ENCODE measurements at places on chromosomes 4 and X. TPM values are rescaled to one million over a fixed set of nuclear protein-coding genes. Genes with fewer than 3 reads are reported as not detected.

The AFM gene
- not detected for total RNA-seq

The SERTM2 gene
- total RNA-seq: 0.14 TPM

The DIPK2B gene
- total RNA-seq: 1.9 TPM

The CPE gene
- 52.3 TPM for total RNA-seq

The FIP1L1 gene
- 66.4 TPM for total RNA-seq

The EVC gene
- 3.1 TPM for total RNA-seq

GRCh38 chrX:44428989-44429627, 85.6 kb upstream of the EFHC2 start:
- no peak overlapping the region for H3K27ac ChIP-seq

- H3K4me1 ChIP-seq: peaks cover 4% of the 10 kb centered on the region
- H3K4me3 ChIP-seq: no peak overlapping the region
- no peaks in the 10 kb centered on the region for H3K36me3 ChIP-seq
- no peak for DNase-seq
- H3K27ac ChIP-seq: peak overlapping the region; percentile 28
- no peaks in the 10 kb centered on the region for H3K27me3 ChIP-seq
Measured at GRCh38 chr4:48212165-48212564, 57.5 kb downstream of the TEC start.

GRCh38 chrX:125203737-125204578, 115.7 kb upstream of the TEX13C start:
- no peaks in the 10 kb centered on the region for H3K4me1 ChIP-seq
- peak overlapping the region; percentile 0 for H3K4me3 ChIP-seq
- H3K27ac ChIP-seq: no peak overlapping the region
- DNase-seq: no peak

GRCh38 chrX:140723121-140723715, 13.7 kb downstream of the LINC00632 start:
- H3K27me3 ChIP-seq: no peaks in the 10 kb centered on the region
- H3K36me3 ChIP-seq: no peaks in the 10 kb centered on the region
- no peaks in the 10 kb centered on the region for H3K4me1 ChIP-seq
- H3K27ac ChIP-seq: no peak overlapping the region
- DNase-seq: no peak

DNA sequence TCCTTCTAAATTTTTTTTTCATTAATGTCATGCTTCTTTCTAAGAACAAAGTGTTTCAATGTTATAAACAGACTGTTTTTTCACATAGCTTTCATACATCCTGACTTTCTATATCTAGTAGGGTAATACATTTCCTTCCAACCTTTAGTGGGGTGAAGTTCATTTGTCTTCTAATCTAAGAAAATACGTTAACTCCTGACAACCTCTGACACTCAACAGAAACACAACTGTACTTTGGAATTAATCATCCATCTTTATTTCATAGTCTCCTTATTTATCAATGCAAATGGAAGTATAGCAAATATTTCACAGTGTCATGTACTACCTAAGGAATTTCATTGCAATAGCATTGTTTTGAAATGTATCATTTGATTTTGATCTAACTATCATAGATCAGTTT, 2.7 kb upstream of the MTTP start:
- DNase-seq: no peak
- H3K36me3 ChIP-seq: no peaks in the 10 kb centered on the region
- H3K27me3 ChIP-seq: peaks cover 4% of the 10 kb centered on the region
- no peak overlapping the region for H3K27ac ChIP-seq
- no peak overlapping the region for H3K4me3 ChIP-seq
- H3K4me1 ChIP-seq: no peaks in the 10 kb centered on the region

- no peaks in the 10 kb centered on the region for H3K27me3 ChIP-seq
- no peak overlapping the region for H3K4me3 ChIP-seq
- no peaks in the 10 kb centered on the region for H3K36me3 ChIP-seq
Measured at GRCh38 chr4:124386163-124386562, 326.4 kb downstream of the ANKRD50 start.

DNA sequence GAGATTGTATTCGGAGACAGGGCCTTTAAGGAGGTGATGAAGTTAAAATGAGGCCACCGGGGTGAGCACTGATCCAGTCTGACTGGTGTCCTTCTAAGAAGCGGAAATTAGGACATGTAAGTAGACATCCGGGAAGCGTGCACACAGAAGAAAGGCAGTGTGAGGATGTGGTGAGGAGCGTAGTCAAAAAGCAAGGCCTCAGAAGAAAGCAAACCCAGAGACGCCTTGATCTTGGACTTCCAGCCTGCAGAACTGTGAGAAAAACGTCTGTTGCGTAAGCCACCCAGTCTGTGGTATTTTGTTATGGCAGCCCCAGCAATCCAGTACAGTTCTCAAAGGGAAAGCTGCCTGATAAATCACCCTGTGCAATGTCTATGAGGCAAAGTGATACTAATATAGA, 153.5 kb downstream of the KCNIP4 start:
- no peaks in the 10 kb centered on the region for H3K4me1 ChIP-seq
- no peak overlapping the region for H3K27ac ChIP-seq
- H3K4me3 ChIP-seq: no peak overlapping the region
- no peaks in the 10 kb centered on the region for H3K36me3 ChIP-seq
- H3K27me3 ChIP-seq: no peaks in the 10 kb centered on the region

- no peaks in the 10 kb centered on the region for H3K27me3 ChIP-seq
- no peak overlapping the region for H3K4me3 ChIP-seq
- H3K36me3 ChIP-seq: peaks cover 3% of the 10 kb centered on the region
- H3K4me1 ChIP-seq: no peaks in the 10 kb centered on the region
- H3K27ac ChIP-seq: no peak overlapping the region
Measured at GRCh38 chr4:15018361-15018760, 16.1 kb downstream of the CPEB2 start.

DNA sequence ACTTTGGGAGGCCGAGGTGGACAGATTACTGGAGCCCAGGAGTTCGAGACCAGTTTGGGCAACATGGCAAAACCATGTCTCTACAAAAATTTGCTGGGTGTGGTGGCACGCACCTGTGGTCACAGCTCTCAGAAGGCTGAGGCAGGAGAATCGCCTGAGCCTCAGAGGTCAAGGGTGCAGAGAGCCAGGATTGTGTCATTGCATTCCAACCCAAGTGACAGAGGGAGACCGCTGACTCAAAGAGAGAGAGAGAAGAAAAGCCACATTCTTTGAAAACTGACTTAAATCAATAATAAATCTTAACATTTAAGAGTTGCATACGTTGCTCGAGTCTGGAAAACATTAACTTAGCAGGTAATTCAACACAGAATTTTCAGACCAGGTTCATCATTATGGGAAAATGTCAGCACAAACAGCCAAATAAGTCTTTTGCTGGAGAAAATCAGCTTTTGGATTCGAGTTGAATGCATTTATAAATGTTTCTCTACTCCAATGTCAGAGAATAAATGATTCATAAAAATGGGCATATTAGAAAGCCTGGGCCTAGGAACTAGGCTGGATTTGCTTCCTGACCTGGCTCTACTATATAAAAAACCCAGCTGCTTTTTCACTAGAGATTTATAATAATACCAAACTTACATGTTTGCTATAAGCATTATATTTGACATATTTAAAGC, 68.3 kb upstream of the RBPJ start:
- H3K27me3 ChIP-seq: no peaks in the 10 kb centered on the region
- no peaks in the 10 kb centered on the region for H3K4me1 ChIP-seq
- no peak overlapping the region for H3K27ac ChIP-seq
- no peaks in the 10 kb centered on the region for H3K36me3 ChIP-seq

DNA sequence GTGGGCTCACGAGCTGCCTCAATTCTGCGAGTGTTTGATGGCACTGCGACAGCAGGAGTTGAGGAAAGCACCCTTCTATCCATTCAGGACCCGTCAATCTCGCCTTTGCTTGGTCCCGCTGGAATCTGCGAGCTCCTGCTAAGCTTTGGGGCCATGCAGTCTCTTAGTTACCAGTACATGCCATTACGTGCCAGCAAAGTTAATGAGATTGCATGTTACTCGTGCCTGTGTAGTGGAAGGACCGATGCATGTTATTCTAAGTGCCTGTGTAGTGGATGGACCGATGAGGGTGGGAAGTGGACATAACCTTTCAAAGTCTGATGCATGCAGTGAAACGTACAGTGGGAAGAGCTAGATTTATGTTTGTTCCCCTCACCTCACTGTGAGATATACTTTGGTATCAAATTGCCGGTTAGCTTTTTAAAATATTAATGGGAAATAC, 569 bp downstream of the RPS3A start:
- DNase-seq: no peak
- peak overlapping the region; percentile 85 for H3K27ac ChIP-seq
- peaks cover 3% of the 10 kb centered on the region for H3K4me1 ChIP-seq
- no peaks in the 10 kb centered on the region for H3K27me3 ChIP-seq

GRCh38 chrX:33053001-33053400, 158.3 kb downstream of the DMD start:
- no peaks in the 10 kb centered on the region for H3K4me1 ChIP-seq
- no peaks in the 10 kb centered on the region for H3K27me3 ChIP-seq
- H3K27ac ChIP-seq: no peak overlapping the region
- DNase-seq: no peak
- no peak overlapping the region for H3K4me3 ChIP-seq

DNA sequence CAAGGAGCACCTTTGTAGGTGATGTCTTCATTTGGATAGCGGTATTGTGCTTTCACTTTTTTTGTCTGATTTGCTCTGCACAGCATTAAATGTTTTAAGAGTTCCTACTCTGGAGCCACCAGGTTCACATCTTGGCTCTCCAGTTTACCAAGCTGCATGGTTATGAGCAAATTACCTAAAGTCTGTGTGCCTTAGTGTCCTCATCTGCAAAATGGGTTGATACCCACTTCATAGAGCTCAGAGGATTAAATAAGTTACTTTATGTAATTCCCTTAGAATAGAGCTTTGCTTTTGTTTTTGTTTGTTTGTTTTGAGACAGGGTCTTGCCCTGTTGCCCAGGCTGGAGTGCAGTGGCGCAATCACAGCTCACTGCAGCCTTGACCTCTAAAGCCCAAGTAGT, 58.2 kb downstream of the UBE2K start:
- no peak for DNase-seq
- H3K4me3 ChIP-seq: no peak overlapping the region
- no peak overlapping the region for H3K27ac ChIP-seq
- no peaks in the 10 kb centered on the region for H3K4me1 ChIP-seq
- H3K27me3 ChIP-seq: no peaks in the 10 kb centered on the region

DNA sequence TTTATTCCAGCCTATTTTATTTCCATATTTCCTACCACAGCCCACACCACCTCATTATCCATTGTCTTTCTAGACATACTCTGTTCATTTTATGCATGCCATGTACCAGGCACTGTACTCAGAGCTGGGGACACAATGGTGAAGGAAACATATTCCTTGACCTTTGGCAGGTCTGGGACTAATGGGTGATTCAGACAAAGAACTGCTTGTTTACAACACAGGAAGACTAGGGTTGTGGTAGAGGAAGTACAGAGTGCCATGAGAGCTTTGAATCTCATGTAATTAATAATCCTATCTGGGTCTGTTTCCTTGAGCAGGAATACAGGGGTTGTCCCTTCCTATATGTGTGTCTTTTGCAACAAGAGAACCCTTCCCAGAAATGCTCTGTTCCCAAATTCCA, 75.1 kb upstream of the NUDT10 start:
- H3K36me3 ChIP-seq: no peaks in the 10 kb centered on the region
- DNase-seq: no peak
- no peak overlapping the region for H3K4me3 ChIP-seq
- no peaks in the 10 kb centered on the region for H3K27me3 ChIP-seq
- no peaks in the 10 kb centered on the region for H3K4me1 ChIP-seq
- no peak overlapping the region for H3K27ac ChIP-seq

DNA sequence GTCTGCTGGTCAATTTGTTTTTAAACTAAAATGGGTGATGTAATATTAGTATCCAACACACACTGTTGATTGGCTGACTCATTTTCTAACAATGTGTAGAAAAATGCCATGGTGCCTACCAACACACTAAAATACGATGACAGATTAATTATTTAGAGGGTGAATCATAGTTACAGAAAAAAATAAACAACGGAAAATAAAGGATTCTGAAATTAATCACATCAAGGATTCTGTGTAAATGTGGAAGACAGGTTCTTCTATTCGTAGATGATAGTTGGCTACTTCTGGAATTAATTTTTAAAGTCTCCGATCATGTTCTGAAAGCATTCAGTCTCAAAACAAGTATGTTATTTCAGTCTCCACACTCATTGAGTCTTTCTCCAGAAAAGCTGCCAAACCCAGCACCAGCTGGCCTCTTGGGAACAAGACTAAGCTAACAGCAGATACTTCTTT, 8.2 kb upstream of the IQCM start:
- no peak overlapping the region for H3K4me3 ChIP-seq
- no peaks in the 10 kb centered on the region for H3K4me1 ChIP-seq
- H3K27ac ChIP-seq: no peak overlapping the region
- no peaks in the 10 kb centered on the region for H3K36me3 ChIP-seq

- no peak for DNase-seq
Measured at GRCh38 chrX:11242704-11243103, 50.5 kb upstream of the AMELX start.

- H3K4me3 ChIP-seq: peak overlapping the region; percentile 56
- H3K36me3 ChIP-seq: no peaks in the 10 kb centered on the region
- no peaks in the 10 kb centered on the region for H3K27me3 ChIP-seq
- H3K4me1 ChIP-seq: peaks cover 3% of the 10 kb centered on the region
Measured at GRCh38 chr4:4575284-4576211, 33.7 kb upstream of the STX18 start.

DNA sequence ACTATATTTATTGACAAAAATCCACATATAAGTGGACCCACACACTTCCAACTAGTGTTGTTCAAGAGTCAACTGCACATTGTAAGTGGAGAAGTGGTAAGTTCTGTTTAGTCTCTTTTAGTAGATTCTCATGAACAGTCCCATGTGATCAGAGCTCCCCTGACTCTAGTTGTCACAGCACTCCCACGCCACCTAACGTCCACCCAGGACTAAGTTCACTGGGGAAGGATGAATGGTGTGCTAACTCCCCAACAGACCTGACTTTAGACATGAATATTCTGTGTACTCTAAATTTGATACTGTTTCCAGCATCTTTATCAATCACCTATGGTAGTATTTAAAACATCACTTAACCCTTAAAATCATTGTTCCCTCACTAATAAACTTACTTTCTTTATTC, 59.8 kb downstream of the PACRGL start:
- no peak for DNase-seq
- H3K27ac ChIP-seq: no peak overlapping the region
- H3K4me3 ChIP-seq: no peak overlapping the region

DNA sequence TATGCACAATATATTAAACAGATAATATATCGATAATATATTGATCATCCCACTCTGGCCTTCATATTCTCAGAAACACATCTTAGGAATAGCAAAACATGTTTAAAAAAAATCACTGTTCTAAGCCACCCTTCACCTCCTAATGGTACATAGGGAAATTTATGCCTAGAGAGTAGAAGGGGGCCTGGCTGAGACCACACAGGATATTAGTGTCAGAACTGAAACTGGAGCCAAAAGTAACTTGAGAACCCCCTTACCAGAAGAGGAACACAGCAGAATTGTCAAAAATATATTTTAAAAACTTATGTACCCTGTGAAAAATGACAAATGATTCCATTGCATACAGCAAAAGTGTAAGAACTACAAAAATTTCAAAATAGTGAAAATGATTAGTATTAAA, 173.1 kb downstream of the VSIG4 start:
- DNase-seq: no peak
- no peak overlapping the region for H3K27ac ChIP-seq
- H3K4me3 ChIP-seq: no peak overlapping the region
- no peaks in the 10 kb centered on the region for H3K36me3 ChIP-seq

Measured in thymus (tissue), 14 donors.